ENCODE measurements at places on chromosomes 7 and 10.

DNA sequence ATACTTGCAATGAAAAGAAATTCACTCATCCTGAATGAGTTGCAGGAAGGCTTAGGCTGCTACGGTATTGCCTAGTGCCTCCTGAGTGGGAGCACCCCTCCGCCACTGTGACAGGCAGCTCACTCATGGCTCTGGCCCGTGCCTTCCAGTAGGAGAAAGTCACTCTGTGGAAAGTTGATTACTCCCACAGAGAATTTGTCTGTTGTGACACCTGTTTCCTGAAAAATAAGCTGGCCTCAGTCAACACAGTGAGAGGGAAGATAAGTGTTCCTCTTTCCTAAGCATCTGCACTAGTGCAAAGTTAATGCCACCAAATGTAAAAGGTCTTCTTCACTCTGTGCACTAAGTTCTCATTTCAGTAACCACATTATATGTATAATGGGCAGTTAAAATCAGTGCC is 158.8 kb upstream of the INHBA start:
- DNase-seq: no peak

DNA sequence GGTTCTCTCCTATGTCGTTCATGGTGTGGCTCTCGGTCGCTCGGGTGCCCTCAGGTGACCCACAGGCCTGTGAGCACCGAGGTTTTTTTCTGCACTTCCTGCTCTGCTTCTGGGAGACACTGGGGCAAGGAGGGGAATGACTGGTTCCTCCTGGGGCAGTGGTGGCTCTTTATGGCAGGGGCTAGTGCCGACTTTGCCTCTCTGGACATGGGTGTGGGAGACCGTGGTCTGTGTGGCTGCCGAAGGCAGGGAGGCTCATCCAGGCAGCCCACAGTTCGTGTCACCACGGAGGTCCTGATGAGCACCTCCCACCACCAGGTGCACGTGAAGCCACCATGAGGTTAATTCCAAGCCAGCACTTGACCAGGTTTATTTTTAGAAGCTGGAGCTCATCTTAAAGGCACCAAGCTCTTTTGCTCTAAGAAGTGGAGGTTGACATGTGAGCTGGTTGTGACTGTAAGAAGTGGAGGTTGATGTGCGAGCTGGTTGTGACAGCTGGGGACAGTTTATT is 24.7 kb upstream of the DPYSL4 start:
- no peak for DNase-seq

- DNase-seq: no peak
Observed at GRCh38 chr7:109895536-109895935, 1195.4 kb upstream of the LRRN3 start.

DNA sequence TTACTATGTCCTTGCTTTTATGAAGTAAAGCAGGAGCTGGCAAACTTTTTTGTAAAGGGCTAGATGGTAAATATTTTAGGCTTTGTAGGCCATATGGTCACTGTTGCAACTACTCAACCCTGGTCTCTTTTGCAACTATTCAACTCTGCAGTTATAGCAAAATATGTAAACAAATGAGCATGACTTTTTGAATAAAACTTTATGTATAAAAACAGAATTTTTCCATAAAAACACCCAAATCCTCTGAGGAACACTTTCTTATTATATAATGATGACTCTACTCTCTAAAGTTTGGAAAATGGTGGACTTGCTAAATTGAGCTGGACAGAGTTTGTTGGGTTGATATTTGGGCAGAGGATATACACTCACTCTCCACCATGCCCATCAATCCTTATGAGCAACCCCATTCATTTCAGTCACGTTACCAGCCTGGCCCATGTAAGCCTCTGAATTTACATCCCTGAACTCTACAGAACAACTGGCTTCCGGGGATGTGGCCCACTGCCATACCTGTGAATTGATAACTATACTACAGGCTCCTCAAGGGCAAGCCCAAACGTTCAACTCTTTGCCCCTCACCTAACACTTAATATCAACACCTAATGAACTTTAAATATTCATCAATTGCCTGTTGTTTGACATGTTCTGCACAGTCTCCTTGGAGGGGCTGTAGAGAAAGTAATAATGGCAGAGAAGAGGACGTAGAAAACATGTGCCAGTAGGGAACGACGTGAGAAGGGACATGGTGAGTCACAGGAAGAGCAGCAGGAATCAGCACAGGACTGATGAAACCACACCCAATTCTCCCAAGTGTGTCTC is 37.6 kb downstream of the SGMS1 start:
- no peak for DNase-seq

Measured in kidney glomerular epithelial cell (primary cell).